Heart right ventricle (tissue), 16 donors: ENCODE measurements at places on chromosomes 6 and 20. TPM values are rescaled to one million over a fixed set of nuclear protein-coding genes. Genes with fewer than 3 reads are reported as not detected.

- no peak for DNase-seq
These were observed 138.8 kb downstream of the TFAP2A start for GRCh38 chr6:10276106-10276505.

DNA sequence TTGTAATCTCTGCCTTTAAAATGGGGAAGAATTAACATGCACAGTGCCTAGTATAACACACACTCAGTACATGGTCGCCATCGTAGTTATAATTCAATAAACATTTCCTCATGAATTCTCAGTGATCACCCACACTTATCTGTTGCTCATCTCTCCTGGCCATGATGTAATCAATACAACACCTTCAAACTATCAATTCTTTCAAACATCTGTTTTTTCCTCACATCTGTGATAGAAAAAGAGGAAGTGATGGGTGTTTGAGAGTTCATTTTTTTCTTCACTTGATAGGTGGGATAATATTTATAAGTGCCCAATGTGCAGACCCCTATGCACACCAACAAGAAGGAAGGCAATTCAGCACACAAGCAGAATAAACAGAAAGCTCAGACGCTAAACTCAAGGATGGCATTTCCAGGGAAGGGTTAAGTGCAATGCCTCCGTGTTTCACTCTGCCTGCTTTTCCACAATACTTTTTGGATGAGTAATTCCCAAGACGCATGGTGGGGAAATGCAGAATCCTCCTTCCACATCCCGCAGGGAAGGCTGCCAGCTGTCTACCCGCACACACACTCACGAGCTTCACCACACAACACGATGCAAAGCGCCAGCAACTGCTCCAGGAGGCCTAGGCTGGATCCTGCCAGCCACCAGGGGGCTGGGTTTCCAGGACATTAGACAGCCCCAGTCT lies 100.3 kb downstream of the GMPR start:
- DNase-seq = peak; percentile 54

The PRICKLE4 gene
- total RNA-seq = 2.7 TPM

The EPPIN gene
- not detected for total RNA-seq

The RAB44 gene
- 0.39 TPM for total RNA-seq

The SGK1 gene
- 51.3 TPM for total RNA-seq

The SLC22A16 gene
- not detected for total RNA-seq
